Fibroblast of lung (primary cell): ENCODE measurements at places on chromosomes 4 and X. TPM values are rescaled to one million over a fixed set of nuclear protein-coding genes. Genes with fewer than 3 reads are reported as not detected.

- H3K4me3 ChIP-seq = no peak overlapping the region
- no peaks in the 10 kb centered on the region for H3K27me3 ChIP-seq
- H3K27ac ChIP-seq = no peak overlapping the region
- DNase-seq = no peak
- no peaks in the 10 kb centered on the region for H3K4me1 ChIP-seq
- no peaks in the 10 kb centered on the region for H3K36me3 ChIP-seq
Measured at GRCh38 chrX:103830848-103831247, 1.2 kb downstream of the RAB9B start.

DNA sequence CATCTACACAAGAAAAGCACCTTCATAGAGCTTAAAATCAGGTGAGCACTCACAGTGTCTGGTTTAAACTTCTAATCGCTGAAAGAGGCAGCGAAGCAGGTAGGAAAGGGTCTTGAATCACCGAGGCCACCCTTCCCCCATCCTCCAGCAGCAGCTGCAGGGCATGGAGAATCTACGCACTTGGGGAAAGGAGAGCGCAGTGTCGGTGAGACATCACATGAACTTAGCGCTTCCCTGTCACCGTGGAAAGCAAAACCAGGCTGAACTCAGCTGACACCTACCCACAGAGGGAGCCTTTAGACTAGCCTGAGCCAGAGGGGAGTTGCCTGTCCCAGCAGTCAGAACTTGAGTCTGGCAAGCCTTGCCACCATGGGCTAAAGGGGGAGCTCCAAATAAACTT is 197.2 kb upstream of the ZFP42 start:
- no peak overlapping the region for H3K4me3 ChIP-seq
- DNase-seq = no peak
- no peaks in the 10 kb centered on the region for H3K4me1 ChIP-seq
- H3K36me3 ChIP-seq = no peaks in the 10 kb centered on the region
- H3K27me3 ChIP-seq = no peaks in the 10 kb centered on the region

- H3K27me3 ChIP-seq = no peaks in the 10 kb centered on the region
- peak; percentile 64 for DNase-seq
- H3K27ac ChIP-seq = no peak overlapping the region
Measured at GRCh38 chrX:53435997-53436396, 1.8 kb upstream of the HSD17B10 start.

Gene CPE
- 51.7 and 63.2 TPM in 2 replicates for total RNA-seq

GRCh38 chrX:18151157-18151556 is 69.5 kb downstream of the BEND2 start:
- H3K4me3 ChIP-seq = no peak overlapping the region
- H3K27me3 ChIP-seq = no peaks in the 10 kb centered on the region
- H3K27ac ChIP-seq = no peak overlapping the region
- no peaks in the 10 kb centered on the region for H3K36me3 ChIP-seq
- H3K4me1 ChIP-seq = no peaks in the 10 kb centered on the region
- DNase-seq = no peak

Gene TMSB15A
- 3.6 and 4.1 TPM in 2 replicates for total RNA-seq

GRCh38 chr4:54676658-54677057 is 18.9 kb downstream of the KIT start:
- DNase-seq = no peak
- no peaks in the 10 kb centered on the region for H3K36me3 ChIP-seq
- H3K4me1 ChIP-seq = no peaks in the 10 kb centered on the region
- H3K4me3 ChIP-seq = no peak overlapping the region
- no peaks in the 10 kb centered on the region for H3K27me3 ChIP-seq

Gene BMP3
- total RNA-seq = 0.17 TPM in 1 of 2 replicates, not detected in the other

GRCh38 chr4:3517731-3518510 is 14.3 kb downstream of the LRPAP1 start:
- H3K4me1 ChIP-seq = no peaks in the 10 kb centered on the region
- H3K36me3 ChIP-seq = peaks cover 34% of the 10 kb centered on the region
- no peak for DNase-seq
- H3K27me3 ChIP-seq = no peaks in the 10 kb centered on the region
- no peak overlapping the region for H3K4me3 ChIP-seq

- no peak for DNase-seq
- H3K27ac ChIP-seq = no peak overlapping the region
- no peaks in the 10 kb centered on the region for H3K4me1 ChIP-seq
- no peaks in the 10 kb centered on the region for H3K36me3 ChIP-seq
Measured at GRCh38 chr4:114773339-114773738, 174.7 kb downstream of the UGT8 start.

DNA sequence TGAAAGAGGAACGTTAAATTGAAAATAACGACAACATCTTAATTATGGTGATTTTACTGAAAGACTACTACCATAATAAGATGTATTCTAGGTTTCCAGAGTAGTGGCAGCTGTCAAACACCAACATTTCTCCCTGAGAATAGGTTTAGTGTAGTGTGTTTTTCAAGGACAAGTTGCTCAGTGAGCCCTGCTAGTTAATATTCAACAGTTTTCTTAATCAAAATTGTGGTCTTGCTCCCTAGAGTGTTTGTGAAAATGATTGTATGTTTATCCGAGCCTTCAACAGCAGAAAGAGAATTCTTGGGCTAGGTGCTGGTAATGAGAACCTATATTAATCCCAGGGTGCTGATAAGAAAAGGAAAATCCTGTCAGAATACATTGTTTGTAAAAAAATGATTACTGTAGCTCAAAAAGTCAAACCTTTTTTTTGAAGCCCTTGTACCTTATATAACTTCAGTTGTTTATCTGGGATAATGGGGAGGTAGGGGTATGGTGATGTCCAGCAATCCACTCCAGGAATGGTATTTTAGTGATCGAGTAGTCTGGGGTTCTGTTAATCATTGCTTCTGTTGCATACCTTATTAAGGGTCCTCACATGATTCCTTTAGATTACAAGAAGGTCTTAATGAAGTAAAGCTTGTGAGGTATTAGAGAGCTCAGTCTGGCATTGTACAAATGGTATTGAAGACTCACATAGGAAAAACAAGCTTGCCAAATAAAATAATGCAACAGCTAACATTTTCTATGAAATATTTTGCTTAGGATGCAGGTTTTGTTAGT is 110.7 kb downstream of the CCSER1 start:
- no peak overlapping the region for H3K4me3 ChIP-seq
- DNase-seq = no peak
- H3K4me1 ChIP-seq = no peaks in the 10 kb centered on the region
- no peak overlapping the region for H3K27ac ChIP-seq
- no peaks in the 10 kb centered on the region for H3K27me3 ChIP-seq

- H3K4me3 ChIP-seq = peak overlapping the region; percentile 72
- H3K4me1 ChIP-seq = peaks cover 4% of the 10 kb centered on the region
- no peaks in the 10 kb centered on the region for H3K27me3 ChIP-seq
- DNase-seq = peak; percentile 41
- peak overlapping the region; percentile 98 for H3K27ac ChIP-seq
Measured at GRCh38 chr4:931194-931959, 739 bp downstream of the GAK start.

DNA sequence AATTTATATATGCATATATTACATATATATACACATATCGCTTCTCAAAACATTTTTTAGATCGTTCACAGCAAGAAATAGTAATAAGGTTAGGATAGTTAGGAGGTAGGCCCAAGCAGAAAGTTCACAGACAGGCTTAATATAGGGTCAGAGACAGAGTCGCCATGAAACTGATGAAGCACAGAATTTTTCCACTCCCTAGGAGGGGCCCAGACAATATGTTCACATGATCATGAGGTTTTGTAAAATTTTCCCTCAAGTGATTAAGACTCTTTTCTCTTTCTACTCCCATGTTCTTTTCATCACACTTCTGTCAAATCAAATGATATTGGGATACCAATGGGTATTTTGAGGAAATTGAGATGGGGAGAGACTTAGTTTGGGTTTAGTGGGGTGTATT is 5.2 kb upstream of the ENAM start:
- no peaks in the 10 kb centered on the region for H3K4me1 ChIP-seq
- no peak overlapping the region for H3K4me3 ChIP-seq
- H3K27me3 ChIP-seq = no peaks in the 10 kb centered on the region
- H3K36me3 ChIP-seq = no peaks in the 10 kb centered on the region

- no peaks in the 10 kb centered on the region for H3K36me3 ChIP-seq
- no peak overlapping the region for H3K27ac ChIP-seq
- no peaks in the 10 kb centered on the region for H3K4me1 ChIP-seq
- H3K27me3 ChIP-seq = no peaks in the 10 kb centered on the region
- H3K4me3 ChIP-seq = no peak overlapping the region
- DNase-seq = peak; percentile 60
Measured at GRCh38 chrX:31499109-31499508, 427.3 kb upstream of the FTHL17 start.

DNA sequence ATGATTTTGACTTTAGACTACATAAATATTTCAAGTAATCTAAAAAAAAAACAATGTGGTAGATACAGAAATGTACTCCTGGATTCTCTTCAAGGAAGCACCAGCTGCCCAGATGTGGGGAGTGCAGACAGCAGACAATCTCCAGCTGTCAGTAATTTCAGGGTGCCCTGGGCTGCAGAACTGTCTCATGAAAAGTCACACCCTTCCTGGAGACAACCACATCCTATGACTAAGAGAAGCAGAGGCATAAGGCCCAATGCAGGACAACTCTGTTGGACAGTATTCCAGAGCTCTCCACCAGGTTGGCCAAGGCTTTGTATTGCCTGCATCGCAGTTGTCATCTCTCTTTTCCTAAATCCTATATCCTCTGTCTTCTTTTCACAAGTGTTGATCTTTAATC is 34.4 kb upstream of the BLTP1 start:
- H3K27ac ChIP-seq = no peak overlapping the region
- H3K36me3 ChIP-seq = no peaks in the 10 kb centered on the region
- peak; percentile 2 for DNase-seq
- no peaks in the 10 kb centered on the region for H3K27me3 ChIP-seq

- no peaks in the 10 kb centered on the region for H3K36me3 ChIP-seq
- H3K27me3 ChIP-seq = no peaks in the 10 kb centered on the region
- DNase-seq = no peak
Measured at GRCh38 chr4:144910723-144911122, 187.3 kb downstream of the ANAPC10 start.

Gene ATP1B4
- not detected in 2 replicates for total RNA-seq

DNA sequence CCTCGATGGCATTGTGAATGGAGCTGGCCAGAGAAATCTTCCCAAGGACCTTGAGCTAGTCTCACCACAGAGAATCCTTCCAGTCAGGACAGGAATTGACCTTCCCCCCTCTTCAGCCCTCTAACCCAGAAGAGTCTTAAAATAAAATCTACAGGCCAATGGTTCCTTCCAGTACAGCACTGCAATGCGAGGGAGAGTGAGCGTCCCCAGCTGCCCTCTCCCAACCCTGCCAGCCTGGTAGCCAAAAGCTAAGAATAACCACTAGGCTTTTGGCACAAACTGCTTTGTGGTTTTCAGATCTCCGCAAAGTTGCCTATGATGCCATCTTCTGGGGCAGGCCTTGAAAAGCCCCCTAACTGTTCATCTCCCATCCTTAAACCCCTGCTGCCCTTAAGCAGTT is 175.1 kb downstream of the AR start:
- H3K27ac ChIP-seq = no peak overlapping the region
- no peaks in the 10 kb centered on the region for H3K36me3 ChIP-seq
- no peaks in the 10 kb centered on the region for H3K4me1 ChIP-seq

GRCh38 chr4:29565256-29565655 is 1154.9 kb upstream of the PCDH7 start:
- H3K36me3 ChIP-seq = no peaks in the 10 kb centered on the region
- H3K4me3 ChIP-seq = no peak overlapping the region
- DNase-seq = no peak
- no peaks in the 10 kb centered on the region for H3K4me1 ChIP-seq
- H3K27ac ChIP-seq = no peak overlapping the region

DNA sequence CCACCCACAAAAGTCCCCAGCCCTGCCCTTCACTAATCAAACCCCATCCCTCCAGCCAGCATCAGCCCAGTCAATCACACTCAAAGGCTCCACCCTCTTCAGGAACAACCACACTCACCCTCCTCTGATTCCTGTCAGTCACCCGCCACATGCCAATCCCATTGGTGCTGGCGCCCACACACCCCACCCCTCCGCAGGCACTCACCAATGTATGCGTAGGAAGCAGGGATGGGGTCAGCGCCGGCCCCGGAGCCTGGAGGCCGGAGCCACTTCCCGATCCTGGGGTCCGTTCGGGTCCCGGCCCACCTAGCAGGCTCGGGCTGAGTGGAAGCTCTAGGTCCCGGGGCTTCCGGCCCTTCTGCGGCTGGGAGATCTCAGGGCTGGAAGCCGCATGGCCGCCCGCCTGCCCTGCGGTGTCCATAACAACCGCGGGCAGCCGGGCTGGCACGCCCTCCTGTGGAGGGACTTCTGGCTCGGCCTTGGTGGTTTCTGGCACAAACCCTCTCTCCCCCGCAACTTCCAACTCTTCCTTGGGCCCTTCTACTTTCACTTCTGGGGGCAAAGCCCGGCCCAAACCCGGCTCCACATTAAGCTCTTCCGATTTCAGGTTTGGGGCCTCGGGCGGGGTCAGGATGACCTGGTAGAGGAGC is 7.9 kb upstream of the CFP start:
- H3K4me3 ChIP-seq = no peak overlapping the region
- peaks cover 8% of the 10 kb centered on the region for H3K36me3 ChIP-seq
- H3K27me3 ChIP-seq = no peaks in the 10 kb centered on the region
- no peaks in the 10 kb centered on the region for H3K4me1 ChIP-seq

DNA sequence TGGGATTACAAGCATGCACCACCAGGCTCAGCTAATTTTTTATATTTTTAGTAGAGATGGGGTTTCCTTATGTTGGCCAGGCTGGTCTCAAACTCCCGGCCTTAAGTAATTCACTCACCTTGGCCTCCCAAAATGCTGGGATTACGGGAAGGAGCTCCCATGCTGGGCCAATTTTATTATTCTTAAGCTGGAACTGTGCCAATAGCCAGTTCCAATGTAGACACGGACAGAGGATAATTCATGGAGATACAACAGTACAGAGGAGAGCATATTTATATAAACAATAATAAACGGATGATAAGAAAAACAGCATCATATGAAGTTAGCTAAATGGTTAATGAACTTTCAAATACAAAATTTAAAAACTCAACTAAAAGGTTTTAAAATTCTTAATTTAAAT is 87.8 kb downstream of the PPA2 start:
- no peak for DNase-seq
- no peaks in the 10 kb centered on the region for H3K27me3 ChIP-seq
- H3K4me1 ChIP-seq = no peaks in the 10 kb centered on the region
- H3K27ac ChIP-seq = no peak overlapping the region
- no peak overlapping the region for H3K4me3 ChIP-seq
- H3K36me3 ChIP-seq = peaks cover 2% of the 10 kb centered on the region

Gene CCKAR
- total RNA-seq = under 0.01 and 0.83 TPM in 2 replicates

GRCh38 chr4:95107004-95107403 is 349.2 kb downstream of the BMPR1B start:
- no peaks in the 10 kb centered on the region for H3K36me3 ChIP-seq
- H3K4me3 ChIP-seq = no peak overlapping the region
- no peak overlapping the region for H3K27ac ChIP-seq
- no peak for DNase-seq

- no peak overlapping the region for H3K4me3 ChIP-seq
- no peak for DNase-seq
- H3K4me1 ChIP-seq = no peaks in the 10 kb centered on the region
- H3K27ac ChIP-seq = no peak overlapping the region
Measured at GRCh38 chrX:150148749-150149672, 210.7 kb upstream of the EOLA2 start.

Gene RELL1
- total RNA-seq = 65.0 and 71.0 TPM in 2 replicates
